ENCODE measurements at places on chromosomes 6 and 20.

DNA sequence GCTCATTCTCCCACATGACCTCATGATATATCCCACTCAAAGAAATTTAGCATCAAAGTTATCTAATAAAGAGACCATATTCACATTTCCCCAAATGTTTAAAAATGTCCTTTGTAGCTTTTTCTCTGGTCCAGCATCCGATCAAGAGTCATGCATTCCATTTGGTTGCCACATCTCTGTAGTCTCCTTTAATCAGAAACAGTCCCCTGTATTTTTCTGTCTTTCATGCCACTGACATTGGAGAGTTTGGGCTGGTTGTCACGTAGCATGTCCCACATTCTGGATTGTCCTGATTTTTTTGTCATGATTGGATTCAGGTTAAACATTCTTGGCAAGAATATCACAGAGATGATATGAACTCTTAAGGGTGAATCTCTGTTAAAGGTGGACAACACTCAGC lies 55.7 kb downstream of the SNX5 start:
- no peak for DNase-seq

DNA sequence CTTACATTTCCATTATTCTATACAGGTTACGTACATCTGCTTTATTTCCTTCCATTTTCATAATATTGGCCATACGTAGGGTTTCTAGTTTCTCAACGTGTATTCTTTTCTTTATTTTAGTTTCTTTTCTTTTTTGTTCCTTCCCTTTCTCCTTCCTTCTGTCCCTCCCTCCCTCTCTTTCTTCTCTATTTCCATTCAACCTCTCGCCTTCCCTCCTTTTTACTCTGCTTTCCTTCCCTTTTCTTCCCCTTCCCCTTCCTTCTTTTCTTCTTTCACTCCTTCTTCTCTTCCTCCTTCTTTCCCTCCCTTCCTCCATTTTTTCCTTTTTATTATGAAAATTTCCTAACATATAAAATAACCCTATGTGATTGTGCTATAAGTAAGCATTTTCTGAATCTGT lies 8.7 kb upstream of the HLA-G start:
- DNase-seq: no peak

GRCh38 chr20:58349570-58349969 lies 39.5 kb upstream of the VAPB start:
- no peak for DNase-seq

DNA sequence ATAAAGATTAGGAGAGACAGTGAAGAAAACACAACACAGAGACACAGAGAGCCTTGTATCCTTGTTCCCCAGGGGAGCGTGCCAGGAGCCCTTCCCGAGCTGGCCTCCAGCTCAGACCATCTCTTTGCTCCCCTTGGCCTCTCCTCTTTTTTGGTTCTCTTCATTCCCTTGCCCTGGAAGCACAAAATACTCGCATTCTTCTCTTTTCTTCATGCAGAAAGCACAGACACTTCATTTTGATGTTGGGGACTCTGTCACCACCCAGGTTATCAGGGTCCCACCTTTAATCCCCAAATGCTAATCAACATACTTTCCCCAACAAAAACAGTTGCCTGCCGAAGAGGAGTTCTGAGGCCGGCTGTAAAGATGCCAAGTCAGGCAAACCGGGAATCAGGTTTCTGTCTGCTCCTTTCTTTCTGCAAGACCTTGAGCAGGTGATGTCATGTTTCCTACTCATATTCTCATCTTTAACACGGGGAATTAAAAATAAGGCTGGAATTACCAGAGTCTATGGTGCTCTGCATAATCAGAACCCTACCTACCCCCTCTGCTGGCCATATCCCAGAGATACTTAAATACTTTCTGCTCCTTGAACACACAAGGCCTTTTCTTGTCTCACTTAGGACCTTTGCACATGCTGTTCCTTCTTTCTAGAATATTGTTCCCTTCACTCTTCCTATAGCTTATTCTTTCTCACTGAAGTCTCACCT lies 21.7 kb downstream of the TGM6 start:
- no peak for DNase-seq

DNA sequence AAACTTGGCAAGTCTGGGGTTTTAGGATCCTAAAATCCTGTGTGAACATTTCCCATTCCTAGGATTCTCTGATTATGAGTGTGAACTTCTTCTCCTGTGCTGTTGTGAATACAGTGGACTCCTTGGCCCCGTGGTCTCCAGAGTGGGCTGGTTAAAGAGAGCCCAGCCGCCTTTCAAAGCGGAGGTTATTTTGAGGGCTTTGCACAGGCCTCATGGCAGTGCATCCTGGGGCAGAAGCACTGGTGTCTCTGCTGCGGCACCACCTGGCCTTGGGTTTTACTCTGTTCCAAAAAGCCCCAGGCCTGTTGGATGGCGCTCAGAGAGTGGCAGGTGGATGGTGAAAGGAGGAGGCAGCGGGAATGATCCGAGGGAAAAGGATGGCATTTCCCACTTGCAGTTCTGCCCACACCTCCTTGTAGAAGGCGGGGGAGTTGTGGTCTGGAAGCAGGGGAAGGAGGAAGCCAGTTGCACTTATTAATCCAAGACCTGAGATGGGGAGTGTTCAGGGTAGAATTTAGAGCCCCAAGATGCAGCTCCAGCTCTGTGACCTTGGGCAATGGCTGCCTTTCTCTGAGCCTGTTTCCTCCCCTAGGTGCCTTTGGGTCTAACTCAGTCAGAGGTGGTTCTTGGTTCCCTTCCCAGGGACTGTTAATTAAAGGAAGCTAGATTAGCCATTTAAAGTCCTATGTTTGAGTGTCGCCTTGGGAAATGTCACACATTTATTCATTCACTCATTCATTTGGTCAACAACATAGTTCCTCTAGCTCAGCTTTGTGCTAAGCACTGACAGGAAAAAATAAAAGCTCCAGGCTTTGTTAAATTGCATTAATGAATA lies 22.4 kb downstream of the MMP24 start:
- no peak for DNase-seq

- no peak for DNase-seq
Observed at GRCh38 chr20:24965065-24965919, 16.2 kb downstream of the CST7 start.

DNA sequence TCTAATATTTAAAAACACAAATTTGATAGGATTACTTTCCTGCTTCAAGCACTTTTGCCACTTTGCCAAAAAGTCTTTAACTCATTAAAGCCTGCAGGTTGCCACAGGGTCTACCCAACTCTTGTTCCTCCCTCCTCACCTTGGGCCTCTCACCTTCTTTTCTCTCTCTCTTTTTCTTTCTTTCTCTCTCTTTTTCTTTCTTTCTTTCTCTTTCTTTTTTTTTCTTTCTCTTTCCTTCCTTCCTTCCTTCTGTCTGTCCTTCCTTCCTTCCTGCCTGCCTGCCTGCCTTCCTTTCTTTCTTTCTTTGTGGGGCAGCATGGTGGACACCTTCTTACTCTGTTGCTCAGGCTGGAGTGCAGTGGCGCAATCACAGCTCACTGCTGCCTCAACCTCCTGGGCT lies 50.2 kb downstream of the C6orf52 start:
- DNase-seq: no peak

DNA sequence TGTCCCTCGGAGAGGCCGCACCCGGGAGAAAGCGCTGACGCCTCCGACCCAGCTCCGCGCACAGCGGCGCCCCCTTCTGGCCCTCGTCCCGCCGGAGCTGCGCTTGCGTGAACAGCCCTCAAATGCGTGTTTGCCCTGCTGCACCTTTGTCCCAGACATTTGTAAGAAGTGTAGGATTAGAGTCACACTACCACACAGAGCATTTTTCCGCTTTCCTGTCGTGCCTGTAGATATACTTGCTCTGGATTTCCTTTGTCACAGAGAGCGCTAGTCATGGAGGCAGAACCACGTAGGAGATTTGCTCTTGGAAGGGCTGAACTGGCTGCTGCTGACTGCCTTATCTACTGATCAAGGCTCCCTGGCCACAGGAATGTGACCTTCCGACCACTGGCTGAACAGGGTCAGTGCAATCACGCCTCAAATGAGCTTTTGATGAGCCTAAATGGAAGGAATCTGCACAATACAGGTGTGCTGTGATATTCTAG lies 62.3 kb downstream of the PAX1 start:
- no peak for DNase-seq

DNA sequence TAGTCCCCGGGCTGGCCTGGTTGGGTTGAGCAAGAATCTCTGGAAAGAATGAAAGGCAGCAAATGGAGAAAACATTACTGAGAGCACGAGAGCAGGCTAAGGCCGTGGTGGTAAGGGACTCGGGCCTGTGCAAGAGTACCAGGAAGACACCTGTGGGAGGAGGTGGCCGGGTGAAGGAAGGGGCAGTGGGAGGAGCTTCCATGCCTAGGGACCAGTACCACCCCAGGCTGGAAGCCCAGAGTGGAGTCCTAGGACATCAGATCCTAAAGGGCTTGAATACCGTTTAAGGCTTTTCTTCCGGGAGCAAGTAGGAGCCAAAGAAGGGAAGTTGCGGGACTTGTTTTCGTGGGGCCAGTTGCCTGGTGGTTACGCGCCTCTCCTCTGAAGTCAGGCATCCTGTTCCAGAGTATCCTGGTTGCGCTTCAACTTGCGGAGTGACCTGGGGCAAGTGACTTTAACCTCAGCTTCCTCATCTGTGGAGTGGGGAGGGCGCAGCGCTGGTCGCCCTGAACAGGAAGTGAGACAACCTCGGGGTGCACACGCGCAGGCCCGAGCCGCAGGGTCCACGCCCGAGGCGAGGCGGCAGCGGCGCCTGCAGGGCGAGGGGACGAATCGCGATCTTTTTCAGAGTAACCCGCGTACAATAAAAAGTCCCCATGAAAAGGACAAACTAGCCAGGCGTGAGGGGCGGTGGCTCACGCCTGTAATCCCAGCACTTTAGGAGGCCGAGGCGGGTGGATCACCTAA lies 1.1 kb upstream of the TPD52L2 start:
- peak; percentile 76 for DNase-seq

DNA sequence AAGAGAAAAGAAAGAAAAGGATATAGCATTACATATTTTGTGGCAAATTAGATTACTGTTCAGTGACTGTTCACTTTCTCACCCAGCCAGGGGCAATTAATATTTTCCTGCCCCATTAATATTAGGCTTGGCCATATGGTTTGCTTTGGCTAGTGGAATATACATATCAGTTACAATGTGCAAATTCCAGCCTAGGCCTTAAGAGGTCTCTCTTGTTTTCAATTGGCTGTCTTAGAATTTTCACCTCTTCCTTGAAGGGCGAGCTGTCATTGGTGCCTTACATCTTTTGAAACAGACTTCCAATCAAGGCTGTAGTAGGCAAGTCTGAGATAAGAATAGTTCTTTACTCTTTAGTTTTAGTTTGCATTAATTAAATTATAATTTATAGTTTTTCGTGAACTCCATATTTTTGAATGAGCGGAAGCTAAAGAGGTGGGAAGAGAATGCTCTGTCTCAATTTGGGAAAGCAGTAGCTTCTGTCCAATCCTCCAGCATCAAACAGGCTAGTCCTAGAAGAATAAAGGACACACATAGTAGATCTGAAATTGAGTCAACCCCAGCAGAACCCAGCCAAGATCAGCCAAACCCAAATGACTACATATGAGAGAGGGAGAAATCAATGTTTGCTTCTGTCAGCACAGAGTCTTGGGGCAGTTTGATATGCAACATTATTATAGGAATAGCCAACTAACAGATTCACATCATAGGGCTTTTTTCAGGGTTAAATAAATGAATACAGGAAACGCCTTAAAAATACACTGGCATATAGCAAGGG lies 6.3 kb upstream of the CSNK2A1 start:
- no peak for DNase-seq

GRCh38 chr20:47253872-47254271 lies 102.6 kb downstream of the ZMYND8 start:
- no peak for DNase-seq

DNA sequence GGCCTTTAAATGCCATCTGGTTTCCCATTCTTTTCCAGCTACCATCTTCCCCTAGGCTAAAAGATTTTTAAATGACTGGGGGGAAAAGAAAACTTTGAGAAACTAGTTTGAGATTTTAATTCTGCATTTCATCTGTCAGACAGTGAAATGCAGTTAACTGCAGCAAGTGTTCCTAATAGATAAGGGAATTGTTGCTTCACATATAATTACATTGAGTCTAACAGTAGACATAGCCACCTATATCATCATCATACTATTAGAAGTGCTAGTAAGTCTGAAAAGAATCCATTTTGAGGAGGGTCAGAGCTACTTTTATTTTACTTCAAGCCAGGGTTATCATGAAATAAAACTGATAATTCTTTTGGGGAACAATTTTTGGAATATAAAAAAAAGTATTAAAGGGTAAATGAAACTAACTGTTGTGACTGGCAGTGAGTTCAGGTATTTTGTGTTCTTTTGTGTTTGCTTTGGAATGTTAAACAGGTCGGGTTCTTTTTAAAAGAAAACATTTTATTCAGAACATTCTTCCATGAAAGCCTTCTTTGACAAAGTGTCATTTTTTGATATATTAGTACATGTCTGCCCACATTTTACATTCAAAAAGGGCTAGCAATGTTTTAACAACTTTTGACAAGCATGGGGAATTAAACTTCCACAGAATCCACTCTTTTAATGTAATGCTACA lies 170.1 kb downstream of the HS3ST5 start:
- no peak for DNase-seq

- DNase-seq: no peak
Observed at GRCh38 chr6:53813801-53814200, 19.0 kb downstream of the LRRC1 start.

DNA sequence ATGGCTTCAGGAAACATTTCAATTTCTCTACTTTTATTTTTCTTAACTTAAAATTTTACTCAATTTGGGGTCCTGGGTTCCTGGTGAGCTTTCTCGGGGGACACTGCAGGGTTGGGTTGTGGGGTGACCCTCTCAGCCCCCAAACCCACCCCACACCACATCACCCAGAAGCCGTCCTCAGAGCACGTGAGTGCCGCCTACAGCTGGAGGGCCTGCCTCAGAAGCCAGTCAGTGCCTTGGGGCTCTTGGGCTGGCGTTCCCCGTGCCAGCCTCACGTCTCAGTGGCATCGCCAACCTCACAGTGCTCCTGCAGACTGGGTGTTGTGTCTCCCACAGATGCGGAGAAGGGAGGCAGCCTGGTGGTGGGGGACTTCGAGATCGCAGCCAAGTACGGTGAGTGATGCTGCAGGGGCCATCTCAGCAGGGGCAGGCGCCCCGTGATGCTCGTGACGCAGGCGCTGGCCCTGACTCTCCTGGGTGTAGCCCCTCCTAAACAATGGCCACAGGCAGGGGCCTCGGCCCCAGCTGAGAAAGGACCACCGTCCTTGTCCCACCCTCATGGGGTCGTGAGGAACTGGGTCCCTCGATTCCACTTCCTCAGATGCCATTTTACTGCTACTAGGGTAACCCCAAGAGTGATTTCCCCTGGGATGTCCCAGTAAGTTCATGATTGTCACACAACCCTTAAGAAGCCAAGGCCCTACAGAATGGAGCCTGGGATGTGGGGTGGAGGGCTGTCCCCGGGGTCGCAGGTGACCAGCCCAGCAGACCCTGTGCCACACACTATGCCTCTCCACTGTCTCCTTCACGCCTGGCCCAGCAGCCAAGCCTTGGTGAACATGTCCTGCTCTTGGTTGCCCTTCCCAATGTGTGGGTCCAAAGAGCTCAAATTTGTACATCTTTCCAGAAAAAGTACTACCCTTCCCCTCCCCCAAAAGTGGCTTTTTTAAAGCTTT lies 23.8 kb upstream of the PYGB start:
- no peak for DNase-seq

Measured in activated B cell treated with CpG ODN at 0.5 μM for 24 hours (primary cell).